ENCODE measurements at places on chromosomes 5 and 9.

GRCh38 chr9:85142968-85143367 is 473.4 kb downstream of the NTRK2 start:
- DNase-seq = no peak

- DNase-seq = no peak
Observed at GRCh38 chr5:94080390-94080789, 339.0 kb upstream of the POU5F2 start.

DNA sequence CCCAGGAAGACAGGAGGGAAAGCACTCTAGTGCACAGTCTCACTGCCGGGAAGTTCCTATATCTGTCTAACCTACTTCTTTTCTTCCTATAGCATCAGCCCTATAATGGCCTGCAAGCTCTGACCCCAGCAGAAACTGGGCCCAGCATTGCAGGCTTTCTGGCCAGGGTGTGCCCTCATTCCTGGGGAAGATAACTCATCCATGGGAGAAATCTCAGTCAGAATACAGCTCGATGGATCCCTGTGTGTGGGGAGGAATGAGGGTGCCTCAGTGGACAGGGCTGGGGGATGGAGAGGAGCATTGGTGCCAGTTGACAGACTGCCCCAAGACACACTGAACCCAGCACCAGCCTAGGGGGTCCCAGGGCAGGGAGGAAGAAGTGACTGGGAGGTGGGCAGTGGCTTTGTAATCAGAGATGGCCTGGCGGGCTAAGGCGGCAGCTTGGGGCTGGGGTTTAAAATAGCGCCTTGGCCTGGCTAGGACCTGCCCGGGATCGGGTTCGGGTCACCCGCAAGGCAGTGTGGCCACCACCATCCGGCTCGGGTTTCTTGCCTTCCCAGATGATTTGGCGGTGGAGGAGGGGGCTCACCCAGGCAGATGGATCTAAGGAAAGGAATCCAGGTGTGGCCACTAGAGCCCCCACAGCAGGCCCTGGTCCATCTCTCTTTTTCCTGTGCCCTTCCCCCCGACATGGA is 7.6 kb upstream of the CXXC5 start:
- DNase-seq = no peak

- no peak for DNase-seq
Observed at GRCh38 chr5:175328687-175329086, 115.3 kb downstream of the DRD1 start.

- no peak for DNase-seq
Observed at GRCh38 chr9:133901184-133901835, 90.8 kb downstream of the VAV2 start.

DNA sequence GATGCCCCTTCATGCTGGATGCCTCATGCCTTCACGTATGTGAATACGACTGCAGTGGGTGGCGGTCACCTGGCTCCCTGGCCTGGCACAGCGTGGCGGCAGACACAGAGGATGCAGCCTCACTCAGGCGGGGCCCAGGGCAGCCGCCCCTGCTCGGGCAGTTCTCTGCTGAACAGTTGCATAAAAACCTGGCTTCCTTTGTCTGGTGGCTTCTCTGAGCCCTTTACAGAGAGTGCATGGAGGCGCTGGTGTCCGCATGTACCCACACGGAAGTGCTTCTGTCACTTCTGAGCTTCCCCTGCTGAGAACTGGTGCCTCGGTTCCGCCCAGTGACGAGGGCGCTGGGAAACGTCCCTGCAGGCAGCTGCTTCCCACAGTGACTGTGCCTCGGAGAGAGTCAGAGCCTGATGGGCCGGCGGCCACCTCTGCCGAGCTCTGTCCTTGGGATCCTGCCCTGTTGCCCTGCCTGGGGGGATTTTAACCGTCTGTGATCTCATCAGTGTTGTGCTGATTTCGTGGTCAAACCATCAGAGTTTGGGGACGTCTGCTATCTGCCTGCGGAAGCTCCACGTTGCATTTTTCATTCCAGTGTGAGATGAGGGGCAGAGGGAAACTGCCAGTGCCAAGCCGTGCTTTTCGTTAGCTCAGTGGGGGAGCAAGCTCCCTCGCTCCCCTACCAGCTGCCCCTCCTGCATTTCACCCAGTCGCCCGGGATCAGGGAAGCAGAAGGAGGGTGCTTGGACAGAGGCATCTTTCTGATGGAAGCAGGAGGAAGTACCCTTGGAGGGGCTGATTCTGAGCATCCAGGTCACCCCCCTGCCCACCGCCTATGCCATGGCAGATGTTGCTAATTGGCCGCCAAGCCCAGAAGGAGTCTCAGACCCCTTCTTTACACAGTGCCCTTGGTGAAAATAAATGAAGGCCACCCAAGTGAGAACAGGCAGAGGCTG is 153.0 kb upstream of the COL5A1 start:
- DNase-seq = no peak

DNA sequence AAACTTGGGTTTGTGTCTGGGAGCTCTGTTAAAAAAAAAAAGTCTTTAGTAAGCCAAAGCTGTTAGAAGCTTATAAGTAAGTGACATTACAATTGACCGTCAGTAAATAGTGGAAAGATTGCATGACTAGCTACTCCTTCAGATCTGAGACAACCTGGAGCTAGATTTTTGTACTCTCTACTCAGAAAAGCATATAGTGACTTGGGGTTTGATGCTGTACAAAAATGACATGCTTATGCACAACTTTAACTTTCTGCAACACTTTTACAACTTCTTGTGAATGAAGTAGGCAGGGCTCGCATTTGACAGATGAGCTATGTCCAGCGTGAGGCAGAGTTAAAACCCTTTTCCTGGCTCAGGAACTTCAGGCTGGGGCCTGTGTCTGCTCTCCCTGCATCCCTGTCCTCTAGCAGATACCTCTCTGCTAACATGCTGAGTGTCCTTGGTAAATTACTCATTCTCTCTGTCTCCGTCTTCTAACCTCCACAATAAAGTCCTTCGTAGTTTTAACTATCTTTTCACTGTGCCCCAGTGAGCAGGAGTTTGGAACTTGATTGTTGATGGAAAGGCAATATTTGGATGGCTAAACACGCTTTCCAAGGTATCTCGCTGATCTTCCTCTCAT is 471 bp upstream of the GHR start:
- no peak for DNase-seq

GRCh38 chr5:151037561-151038411 is 17.4 kb downstream of the GPX3 start:
- no peak for DNase-seq

- DNase-seq = no peak
Observed at GRCh38 chr9:14573319-14573718, 119.9 kb downstream of the ZDHHC21 start.

GRCh38 chr5:155303120-155303519 is 289.6 kb downstream of the KIF4B start:
- DNase-seq = no peak

DNA sequence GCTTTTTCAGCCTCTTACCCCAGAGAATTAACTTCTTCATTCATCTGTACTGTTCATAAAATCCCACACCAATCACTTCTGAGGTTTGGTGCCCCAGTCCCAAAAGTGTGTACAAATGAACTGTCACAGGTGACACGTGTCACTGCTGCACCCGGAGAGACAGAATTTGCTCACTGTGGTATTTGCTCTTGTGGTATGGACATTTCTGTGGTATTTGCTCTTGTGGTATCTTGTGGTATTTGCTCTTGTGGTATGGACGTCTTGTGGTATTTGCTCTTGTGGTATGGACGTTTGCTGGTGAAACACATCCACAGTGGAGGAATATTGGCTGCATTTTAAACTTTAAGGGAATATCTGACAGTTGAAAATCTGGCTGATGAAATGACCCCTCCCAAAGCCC is 214.9 kb upstream of the DAP start:
- DNase-seq = no peak

- no peak for DNase-seq
Observed at GRCh38 chr5:81854485-81854884, 103.6 kb upstream of the SSBP2 start.

DNA sequence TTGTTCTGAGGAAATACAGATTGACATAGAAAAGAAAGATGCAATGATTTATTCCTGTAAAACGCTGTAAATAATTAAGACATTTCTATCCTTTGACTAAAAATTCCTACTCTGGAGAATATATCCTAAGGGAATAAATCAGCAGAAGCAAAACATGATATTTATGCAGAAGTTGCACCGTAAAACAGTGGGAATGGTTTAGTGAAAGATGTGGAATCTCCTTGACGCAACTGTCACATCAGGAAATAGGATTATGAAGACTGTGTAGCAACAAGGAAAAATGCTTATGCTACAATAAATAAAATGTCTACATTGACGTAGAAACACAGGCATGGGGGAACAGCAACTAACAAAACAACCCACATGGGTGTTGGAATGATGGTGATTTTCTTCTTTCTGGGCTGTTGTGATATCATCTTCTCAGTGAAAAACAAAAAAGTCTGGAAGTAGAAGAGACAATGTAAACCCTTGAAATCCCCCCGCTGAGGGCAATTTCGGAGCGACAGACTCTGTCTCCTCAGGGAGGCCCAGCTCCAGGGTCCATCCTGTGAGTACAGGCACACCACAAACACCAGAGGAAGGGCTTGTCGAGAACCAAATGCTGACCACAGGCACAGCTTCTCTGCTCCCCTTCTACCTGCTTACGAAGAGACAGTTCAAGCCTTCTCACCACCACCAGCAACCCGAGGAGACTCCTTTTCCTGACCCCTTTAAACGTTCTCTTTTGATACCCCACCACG is 25.2 kb downstream of the COL23A1 start:
- no peak for DNase-seq

GRCh38 chr9:33101104-33101951 is 24.9 kb upstream of the SMU1 start:
- no peak for DNase-seq

- no peak for DNase-seq
Observed at GRCh38 chr5:61735995-61736394, 403.9 kb downstream of the ZSWIM6 start.

GRCh38 chr5:118703241-118703640 is 285.1 kb downstream of the DTWD2 start:
- no peak for DNase-seq
